Stimulated activated CD4-positive, alpha-beta T cell treated with anti-CD3 and anti-CD28 coated beads, Interleukin-1b, Interleukin-23, amount 100 ng/mL, for 1 hour (primary cell): ENCODE measurements at places on chromosomes 7 and 10.

- DNase-seq: no peak
These were observed 297.9 kb upstream of the CACNA2D1 start for GRCh38 chr7:82741493-82741892.

GRCh38 chr10:124605856-124606812, 138.0 kb downstream of the FAM53B start:
- DNase-seq: no peak

DNA sequence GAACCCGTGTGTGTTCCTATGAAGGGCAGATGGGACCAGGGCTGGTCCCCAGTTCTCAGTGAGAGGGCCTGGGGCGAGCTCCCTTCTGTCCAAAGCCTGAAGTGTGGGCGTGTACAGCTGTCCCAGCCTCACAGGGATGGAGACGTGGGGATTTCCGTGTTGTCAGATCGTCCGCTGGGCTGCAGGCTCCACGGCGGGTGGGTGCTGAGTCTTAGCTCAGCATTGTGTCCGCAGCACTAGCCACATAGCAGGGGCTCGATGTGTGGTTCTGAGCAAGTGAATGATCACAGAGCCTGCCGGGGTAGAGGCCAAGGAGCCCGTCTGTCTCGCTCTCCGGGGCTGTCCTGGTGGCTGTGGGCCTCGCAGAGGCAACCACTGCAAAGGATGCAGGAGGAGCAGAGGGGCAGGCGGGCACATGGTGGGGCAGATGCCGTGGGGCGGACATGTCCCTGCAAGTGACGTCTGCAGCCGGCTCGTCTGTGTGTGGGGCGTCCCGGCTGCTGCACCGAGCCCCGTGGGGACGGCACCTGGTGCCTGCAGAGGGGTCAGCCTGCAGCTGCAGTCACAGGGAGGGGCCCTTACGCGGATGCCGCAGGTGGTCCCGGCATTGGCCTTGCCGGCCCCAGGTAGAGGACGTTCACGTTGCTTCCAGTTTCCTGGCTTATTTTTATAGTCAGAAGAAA, 30.9 kb downstream of the FAM20C start:
- DNase-seq: no peak

DNA sequence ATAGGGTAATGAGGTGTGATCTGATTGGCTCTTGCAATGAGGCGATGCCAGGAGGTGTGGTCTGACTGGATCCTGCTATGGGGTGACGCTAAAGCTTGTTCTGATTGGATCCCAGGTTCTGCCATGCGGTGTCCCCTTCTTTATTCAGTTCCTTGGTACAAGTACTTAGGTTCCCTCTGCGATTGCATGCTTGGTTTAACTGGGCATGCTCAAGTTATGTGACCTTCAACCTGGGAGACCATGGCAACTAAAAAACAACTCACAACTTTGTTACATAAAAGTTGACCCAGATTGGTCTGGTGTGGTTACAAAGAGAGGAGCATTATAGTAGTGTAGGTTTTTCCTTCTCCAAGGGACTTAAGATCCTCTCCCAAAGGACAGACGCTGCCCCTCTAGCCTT, 49.5 kb upstream of the DNAJC1 start:
- DNase-seq: no peak

- no peak for DNase-seq
These were observed 156.2 kb downstream of the RAPGEF5 start for GRCh38 chr7:22200777-22201176.

- DNase-seq: no peak
These were observed 31.8 kb upstream of the GPAM start for GRCh38 chr10:112215342-112215774.
